ENCODE measurements at places on chromosomes 7 and 10. TPM values are rescaled to one million over a fixed set of nuclear protein-coding genes. Genes with fewer than 3 reads are reported as not detected.

Gene RBP4
- total RNA-seq: not detected

Gene WNT8B
- not detected for total RNA-seq

Gene CACNB2
- 0.39 TPM for total RNA-seq

Gene TFAM
- total RNA-seq: 30.6 TPM

Gene HSPA14
- 22.6 TPM for total RNA-seq

Gene CTBP2
- 0.49 TPM for total RNA-seq

- no peak overlapping the region for H3K4me3 ChIP-seq
- no peak overlapping the region for H3K27ac ChIP-seq
- peaks cover 2% of the 10 kb centered on the region for H3K4me1 ChIP-seq
- H3K36me3 ChIP-seq: no peaks in the 10 kb centered on the region
These were observed 6.1 kb upstream of the ZNF438 start for GRCh38 chr10:31037749-31038148.

DNA sequence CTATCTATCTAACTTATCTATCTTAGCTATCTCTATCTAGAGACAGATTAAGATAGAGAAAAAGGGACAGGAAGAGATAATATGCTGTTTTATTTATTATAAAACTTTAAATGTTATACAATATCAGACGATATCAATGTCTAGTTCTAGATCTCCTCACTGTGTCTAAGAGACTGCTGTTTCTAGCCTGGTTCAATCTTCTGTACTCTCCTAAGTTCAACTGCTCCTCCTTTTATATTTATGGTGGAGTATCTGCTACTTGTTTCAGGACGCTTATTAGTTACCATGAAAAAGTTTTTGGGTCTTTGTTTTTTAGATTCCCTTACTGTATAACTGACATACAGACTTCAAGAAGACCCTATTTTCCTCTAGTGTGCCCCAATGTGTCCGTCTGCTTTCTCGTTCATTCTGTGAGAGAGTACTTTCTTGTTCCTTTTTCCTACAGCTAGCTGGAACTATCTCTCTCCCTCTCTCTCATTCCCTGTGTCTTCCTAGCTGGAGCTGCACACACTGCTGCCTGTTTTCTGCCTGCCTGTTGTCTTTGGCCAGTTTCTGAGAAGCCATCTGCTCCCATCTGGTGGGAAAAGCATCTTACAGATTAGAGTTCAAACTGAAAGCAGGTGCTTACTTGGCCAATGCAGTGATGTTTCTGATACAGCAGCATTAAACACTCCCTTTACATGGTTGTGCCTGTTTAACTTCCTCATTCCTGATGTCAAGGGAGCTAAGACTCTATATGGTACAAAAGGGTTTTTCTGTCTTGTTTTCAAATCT is 49.4 kb upstream of the ARL4A start:
- no peak overlapping the region for H3K27ac ChIP-seq
- H3K27me3 ChIP-seq: peaks cover under 1% of the 10 kb centered on the region
- no peaks in the 10 kb centered on the region for H3K4me1 ChIP-seq

GRCh38 chr7:30553141-30553540 is 41.5 kb upstream of the GARS1 start:
- no peak overlapping the region for H3K4me3 ChIP-seq
- H3K4me1 ChIP-seq: no peaks in the 10 kb centered on the region
- DNase-seq: no peak
- H3K27me3 ChIP-seq: no peaks in the 10 kb centered on the region
- H3K36me3 ChIP-seq: peaks cover 3% of the 10 kb centered on the region

GRCh38 chr7:42134276-42134876 is 102.6 kb downstream of the GLI3 start:
- H3K27me3 ChIP-seq: no peaks in the 10 kb centered on the region
- H3K4me1 ChIP-seq: no peaks in the 10 kb centered on the region
- H3K4me3 ChIP-seq: no peak overlapping the region
- no peaks in the 10 kb centered on the region for H3K36me3 ChIP-seq
- DNase-seq: no peak

GRCh38 chr7:88888684-88889083 is 93.1 kb upstream of the TEX47 start:
- H3K36me3 ChIP-seq: no peaks in the 10 kb centered on the region
- H3K27me3 ChIP-seq: no peaks in the 10 kb centered on the region
- DNase-seq: no peak
- no peaks in the 10 kb centered on the region for H3K4me1 ChIP-seq

- H3K36me3 ChIP-seq: no peaks in the 10 kb centered on the region
- H3K27ac ChIP-seq: no peak overlapping the region
- no peak for DNase-seq
- no peaks in the 10 kb centered on the region for H3K4me1 ChIP-seq
These were observed 202.8 kb upstream of the KCND2 start for GRCh38 chr7:120070201-120070600.

Measured in CD4-positive, CD25-positive, alpha-beta regulatory T cell (primary cell).